CD4-positive, alpha-beta T cell (primary cell): ENCODE measurements at places on chromosomes 1 and 21. TPM values are rescaled to one million over a fixed set of nuclear protein-coding genes. Genes with fewer than 3 reads are reported as not detected.

The FAM110D gene
- total RNA-seq: not detected

The KCNA2 gene
- 0.78 TPM for total RNA-seq

The SPATA45 gene
- total RNA-seq: not detected

The ALDH9A1 gene
- 35.5 TPM for total RNA-seq

The CLDN17 gene
- not detected for total RNA-seq

The VAMP4 gene
- 12.1 TPM for total RNA-seq

The ZNF644 gene
- total RNA-seq: 101 TPM

The SLC25A34 gene
- 1.9 TPM for total RNA-seq

The BSND gene
- not detected for total RNA-seq

The TDRD5 gene
- not detected for total RNA-seq

The SPATA17 gene
- not detected for total RNA-seq

The HIVEP3 gene
- 5.1 TPM for total RNA-seq

The CLCA1 gene
- total RNA-seq: not detected

The CDK18 gene
- 2.7 TPM for total RNA-seq

The CFHR4 gene
- not detected for total RNA-seq

The SPAG17 gene
- not detected for total RNA-seq

The S100A7A gene
- not detected for total RNA-seq

The FAAH gene
- 11.7 TPM for total RNA-seq

The LIX1L gene
- 21.4 TPM for total RNA-seq

The THEM5 gene
- total RNA-seq: not detected

The SLC9C2 gene
- total RNA-seq: not detected

The MEGF6 gene
- 57.5 TPM for total RNA-seq

The VANGL2 gene
- total RNA-seq: not detected

The SUCO gene
- 104 TPM for total RNA-seq

The RGS16 gene
- total RNA-seq: 16.3 TPM

The ASTN1 gene
- total RNA-seq: not detected

The BECN2 gene
- not detected for total RNA-seq

The LRRC38 gene
- total RNA-seq: not detected

The CACNA1S gene
- total RNA-seq: not detected

The FCGR2B gene
- total RNA-seq: not detected

The PEX14 gene
- total RNA-seq: 14.8 TPM

The USH2A gene
- total RNA-seq: not detected

The RIPPLY3 gene
- not detected for total RNA-seq

The GNB1 gene
- 149 TPM for total RNA-seq

The LY9 gene
- 124 TPM for total RNA-seq

The IGFN1 gene
- not detected for total RNA-seq

The TLCD4 gene
- total RNA-seq: not detected

The SLC44A5 gene
- total RNA-seq: not detected

The MYBPH gene
- total RNA-seq: not detected

The PRRX1 gene
- not detected for total RNA-seq

The TLR5 gene
- 2.1 TPM for total RNA-seq

The HRNR gene
- total RNA-seq: not detected

The EXO1 gene
- total RNA-seq: 0.25 TPM

The CNTN2 gene
- total RNA-seq: not detected

The AADACL3 gene
- not detected for total RNA-seq

The NID1 gene
- total RNA-seq: 0.03 TPM

The SYTL1 gene
- 140 TPM for total RNA-seq

The CTNNBIP1 gene
- total RNA-seq: 6.8 TPM

The GUCA2A gene
- total RNA-seq: not detected

The WNT3A gene
- 0.14 TPM for total RNA-seq

The ZBTB21 gene
- total RNA-seq: 139 TPM

The TMPRSS15 gene
- not detected for total RNA-seq

The NCF2 gene
- 2.9 TPM for total RNA-seq

The CBR1 gene
- total RNA-seq: 6.8 TPM

The SDF4 gene
- total RNA-seq: 71.0 TPM
